ENCODE measurements at places on chromosomes 5 and 9.

- no peak for DNase-seq
These were observed 150.3 kb upstream of the SEMA6A start for GRCh38 chr5:116724971-116725370.

DNA sequence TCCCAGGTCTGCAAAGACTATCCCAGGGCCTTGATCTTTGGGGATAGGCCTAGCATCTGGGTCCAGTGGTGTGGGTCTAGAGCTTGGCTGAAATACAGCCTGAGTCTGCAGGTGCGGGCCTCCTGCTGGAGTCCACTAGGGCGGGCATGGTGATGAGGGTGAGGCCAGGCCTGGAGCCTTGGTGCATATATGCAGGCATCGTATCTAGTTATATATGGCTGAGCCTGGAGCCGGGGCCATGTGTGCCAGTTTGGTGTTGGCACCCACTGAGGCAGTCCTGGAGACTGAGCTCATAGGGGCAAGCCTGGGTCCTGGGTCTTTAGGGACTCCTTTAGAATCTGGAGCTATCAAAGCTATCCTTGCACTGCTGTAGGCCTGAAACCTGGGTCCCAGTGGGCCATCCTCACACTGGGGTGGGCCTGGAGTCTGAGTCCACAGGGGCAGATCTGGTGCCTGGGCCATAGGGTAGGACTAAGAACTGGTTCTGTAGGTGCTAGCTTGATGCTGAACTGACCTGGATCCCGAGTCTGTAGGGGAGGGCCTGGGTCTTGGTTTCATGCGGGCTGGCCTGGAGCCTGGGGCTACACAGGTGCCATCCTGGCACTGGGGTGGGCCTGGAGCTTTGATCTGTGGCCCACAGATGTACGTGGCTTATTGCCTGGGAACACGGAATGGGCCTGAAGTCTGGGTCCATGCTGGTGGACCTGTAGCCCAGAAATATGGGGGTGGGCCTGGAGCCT lies 346.5 kb upstream of the MEF2C start:
- DNase-seq, result no peak

- DNase-seq, result no peak
These were observed 65.6 kb upstream of the CKMT2 start for GRCh38 chr5:81167544-81167943.

- DNase-seq, result no peak
These were observed 385.3 kb downstream of the BNC2 start for GRCh38 chr9:16485160-16485559.

DNA sequence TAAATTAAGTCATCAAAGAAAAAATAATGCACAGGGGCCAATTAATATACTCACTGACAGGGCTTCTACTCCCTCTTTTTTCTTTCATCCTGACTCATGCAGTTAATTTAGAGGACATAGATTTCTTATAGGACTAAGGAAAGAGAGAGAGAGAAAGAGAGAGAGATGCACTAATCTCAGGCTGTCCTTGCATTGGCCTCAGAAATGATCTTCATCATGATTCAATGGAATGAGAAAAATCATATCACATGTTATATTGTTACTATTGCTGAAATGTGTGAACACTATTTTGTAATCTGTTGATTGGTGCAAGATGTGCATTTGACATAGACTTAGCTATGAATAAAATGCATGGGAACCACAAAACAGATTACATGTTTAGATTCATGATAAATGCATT lies 608.3 kb upstream of the NUDT12 start:
- no peak for DNase-seq

GRCh38 chr9:130901498-130902203 lies 5.0 kb upstream of the QRFP start:
- no peak for DNase-seq

Data from NCI-H187 (cell line).